Activated naive CD4-positive, alpha-beta T cell treated with anti-CD3 and anti-CD28 coated beads, Interleukin-2, amount 10 ng/mL, durations not matched to agents 7 days and 5 days (primary cell): ENCODE measurements at places on chromosomes 2 and 18.

DNA sequence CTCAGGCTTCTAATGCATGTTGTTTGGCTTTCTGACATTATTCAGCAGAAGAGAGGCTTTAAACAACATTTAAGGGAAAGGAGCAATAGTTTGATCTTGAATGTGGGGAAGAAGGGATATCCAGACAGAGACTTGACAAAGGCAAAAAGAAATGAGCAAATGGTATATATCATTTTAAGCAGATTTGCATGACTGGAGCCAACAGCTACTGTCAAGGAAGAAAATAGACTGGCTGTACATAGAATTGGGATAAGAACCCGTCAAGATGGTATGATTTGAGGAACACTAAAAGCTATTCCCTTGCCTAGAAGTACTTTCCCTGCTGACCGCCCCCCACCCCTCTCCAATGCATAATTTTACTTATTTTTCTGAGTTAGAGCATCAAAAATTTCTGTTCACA is 174.5 kb downstream of the RIT2 start:
- no peak for DNase-seq

GRCh38 chr2:219509780-219510511 is 4.3 kb upstream of the ASIC4 start:
- peak; percentile 68 for DNase-seq

GRCh38 chr2:20649576-20649975 is 1.3 kb downstream of the HS1BP3 start:
- DNase-seq, result no peak

- DNase-seq, result no peak
These were observed 311.4 kb downstream of the PTPRM start for GRCh38 chr18:7878265-7879211.

DNA sequence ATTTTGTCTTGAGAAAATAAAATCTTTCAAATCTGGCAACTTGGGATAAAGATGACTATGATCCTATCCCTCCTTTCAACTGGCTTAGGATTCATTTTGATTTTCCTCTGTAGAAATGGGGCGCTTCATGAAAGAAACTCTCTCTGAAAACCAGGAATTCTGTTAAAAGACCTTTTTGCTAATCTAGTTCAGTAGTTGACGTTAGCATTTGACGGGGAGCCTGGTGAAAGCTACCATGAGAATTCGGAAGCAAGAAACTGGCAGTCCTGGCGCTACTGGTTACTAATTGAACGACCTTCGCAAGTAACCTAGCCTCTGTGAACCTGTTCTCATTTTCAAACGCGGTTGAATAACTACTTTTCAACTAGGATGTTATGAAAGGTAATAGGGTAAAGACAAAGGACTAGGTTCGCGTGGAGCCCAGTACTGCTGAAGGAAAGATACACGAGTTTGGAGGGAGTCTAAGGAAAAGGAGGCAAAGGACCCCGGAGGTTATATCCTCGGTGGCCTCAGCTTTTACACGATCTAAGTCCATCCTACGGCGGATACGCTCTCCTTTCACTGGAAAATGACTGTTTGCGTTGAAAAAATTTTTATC is 604 bp upstream of the STK11IP start:
- no peak for DNase-seq

DNA sequence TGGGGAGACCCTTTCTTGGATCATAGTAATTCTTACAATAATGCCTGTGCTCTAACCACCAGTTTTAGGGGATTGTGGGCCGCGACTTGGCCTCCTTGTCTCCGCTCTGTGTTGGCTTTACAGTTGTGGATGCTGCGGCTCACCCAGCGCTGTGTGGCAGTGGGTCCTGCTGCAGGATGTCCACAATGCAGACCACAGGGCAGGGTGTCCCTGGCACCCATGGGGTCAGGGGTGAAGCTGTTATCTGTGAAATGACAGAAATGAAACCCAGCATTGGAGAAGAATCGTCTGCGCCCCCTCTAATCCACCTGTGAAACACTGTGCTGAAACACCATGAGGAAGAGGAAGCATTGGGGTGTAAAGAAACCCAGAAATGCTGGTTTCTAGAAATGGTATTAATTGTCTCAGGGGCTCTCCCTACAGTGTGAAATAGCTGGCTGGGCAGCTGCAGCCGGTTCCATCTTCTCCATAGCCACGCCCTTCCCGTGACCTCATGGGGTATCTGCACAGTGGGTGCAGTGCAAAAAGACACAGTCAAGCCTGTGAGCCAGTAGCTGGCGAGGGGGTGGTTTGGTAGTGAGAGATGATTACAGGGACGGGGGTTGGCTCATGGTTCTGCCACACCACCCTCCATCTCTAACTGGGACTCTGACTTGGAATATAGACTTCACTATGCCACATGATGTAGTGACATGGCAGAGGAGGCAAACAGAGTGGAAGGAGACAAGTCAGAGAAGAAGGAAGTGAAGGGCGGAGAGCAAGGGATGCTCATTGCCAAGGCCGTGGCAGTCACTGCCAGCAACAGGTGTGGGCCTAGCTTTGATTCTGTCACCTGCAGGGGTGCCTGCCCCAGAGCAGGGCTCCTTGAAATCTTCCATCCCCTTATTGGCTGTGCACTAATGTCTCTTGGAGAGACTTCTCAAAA is 16.2 kb downstream of the INPP4A start:
- peak; percentile 77 for DNase-seq

DNA sequence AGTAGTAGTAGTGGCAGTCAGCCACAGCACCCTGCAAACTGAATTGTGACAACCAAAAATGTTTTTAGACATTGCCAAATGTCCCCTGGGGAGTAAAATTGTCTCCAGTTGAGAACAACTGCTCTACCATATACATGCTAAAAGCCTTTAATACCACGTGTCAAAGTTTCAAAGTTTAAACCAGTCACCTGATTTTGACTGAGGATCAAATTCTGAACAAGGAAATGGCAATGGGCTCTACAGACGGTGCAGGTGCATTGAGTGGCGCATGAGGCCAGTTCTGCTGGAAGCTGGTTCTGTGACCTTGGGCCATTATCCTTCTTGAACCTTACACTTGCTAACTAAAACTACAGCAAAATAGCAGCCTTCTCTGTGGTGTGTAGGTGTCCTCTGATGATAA is 85.0 kb downstream of the LIPG start:
- DNase-seq, result no peak

- DNase-seq, result no peak
These were observed 137.4 kb upstream of the DLX2 start for GRCh38 chr2:172239944-172240590.

- no peak for DNase-seq
These were observed 89.9 kb downstream of the PTPRM start for GRCh38 chr18:7657050-7657449.

DNA sequence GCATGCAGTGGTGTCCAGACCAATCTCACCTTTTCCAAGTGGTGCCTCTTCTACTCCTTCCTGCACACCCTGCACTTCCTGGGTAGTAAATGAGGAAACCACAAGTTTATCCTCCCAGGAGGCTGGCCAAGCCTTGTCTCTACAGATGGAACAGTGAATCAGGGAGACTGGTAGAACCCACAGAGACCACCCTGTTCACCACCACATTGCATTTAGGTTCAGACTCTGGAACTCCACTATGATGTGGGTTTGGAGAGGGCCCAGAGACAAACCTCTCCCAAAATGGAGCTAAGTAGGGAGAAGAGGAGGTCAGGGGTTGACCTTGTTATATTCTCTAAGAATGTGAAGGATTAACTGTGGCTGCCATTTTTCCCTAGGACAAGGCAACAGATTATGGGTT is 102.8 kb upstream of the FZD7 start:
- no peak for DNase-seq

DNA sequence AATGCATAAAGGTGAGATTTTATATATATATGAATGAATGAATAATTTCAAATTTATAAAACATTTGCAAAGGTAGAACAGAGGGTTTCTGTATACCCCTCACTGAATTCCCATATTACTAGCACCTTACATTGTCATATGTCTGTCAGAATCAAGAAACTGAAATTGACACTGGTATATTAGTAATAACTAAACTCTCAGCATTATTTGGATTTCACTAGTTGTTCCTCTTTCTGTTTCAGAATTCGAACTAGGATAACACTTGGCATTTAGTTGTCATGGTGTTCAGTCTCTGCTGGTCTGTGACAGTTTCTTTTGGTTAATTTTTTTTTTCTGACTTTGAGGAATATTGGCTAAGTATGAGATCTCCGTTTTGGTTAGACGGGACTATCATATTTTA is 275.9 kb downstream of the DCC start:
- no peak for DNase-seq

DNA sequence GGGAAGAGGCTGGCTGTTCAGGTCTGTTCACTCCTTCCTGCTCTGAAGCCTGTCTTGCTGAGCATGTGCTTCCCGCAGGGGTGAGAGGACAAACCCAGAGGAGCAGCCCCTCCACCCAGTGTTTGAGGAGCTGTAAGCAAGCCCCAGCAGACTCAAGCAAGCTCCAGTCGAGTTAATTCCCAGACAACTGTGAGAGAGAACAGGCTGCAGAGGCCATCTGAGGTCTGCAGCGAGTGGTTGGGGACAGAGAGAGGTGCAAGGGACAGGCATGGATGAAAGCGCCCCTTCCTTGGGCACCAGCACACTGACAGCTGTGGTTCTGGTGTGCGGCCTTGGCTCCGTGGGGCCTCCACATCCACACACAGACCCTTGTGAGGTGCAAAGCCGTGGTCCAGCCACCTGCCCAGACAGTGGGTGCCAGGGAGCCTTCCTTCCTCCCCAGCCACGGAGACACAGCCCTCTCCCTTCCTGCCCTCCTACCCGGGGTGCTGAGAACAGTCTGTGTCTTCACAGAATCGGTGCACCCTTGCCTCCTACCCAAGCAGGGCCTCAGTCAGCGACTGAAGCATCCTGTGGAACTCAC is 36.2 kb downstream of the MAL start:
- peak; percentile 60 for DNase-seq

DNA sequence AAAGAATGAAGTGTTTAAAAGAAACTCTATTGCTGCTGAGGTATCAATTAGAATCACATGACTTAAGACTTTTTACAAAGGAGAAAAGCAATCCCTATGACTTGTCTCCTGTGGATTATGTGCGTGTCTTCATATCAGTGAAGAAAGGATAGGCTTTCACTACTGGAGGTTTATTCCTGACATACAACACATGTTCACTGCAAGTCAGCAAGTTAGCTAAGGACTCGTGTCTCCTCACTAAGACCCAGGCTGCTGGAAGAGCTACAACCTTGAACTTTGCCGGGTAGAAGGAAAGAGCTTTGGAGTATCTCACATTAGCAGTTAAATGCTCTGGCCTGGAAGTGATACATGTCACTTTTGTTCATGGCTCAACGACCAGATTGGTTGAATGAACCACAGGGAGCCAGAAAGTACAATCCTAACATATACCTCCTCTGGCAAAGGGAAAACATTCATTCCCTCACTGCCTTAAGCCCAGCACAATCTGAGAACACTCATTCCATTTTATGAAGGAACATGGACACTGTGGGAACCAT is 215.3 kb downstream of the RNF152 start:
- no peak for DNase-seq

- no peak for DNase-seq
These were observed 59.3 kb downstream of the KDM3A start for GRCh38 chr2:86500325-86501083.

GRCh38 chr2:191539068-191539467 is 138.9 kb upstream of the NABP1 start:
- peak; percentile 59 for DNase-seq

GRCh38 chr2:47631792-47632398 is 151.1 kb upstream of the MSH6 start:
- no peak for DNase-seq

DNA sequence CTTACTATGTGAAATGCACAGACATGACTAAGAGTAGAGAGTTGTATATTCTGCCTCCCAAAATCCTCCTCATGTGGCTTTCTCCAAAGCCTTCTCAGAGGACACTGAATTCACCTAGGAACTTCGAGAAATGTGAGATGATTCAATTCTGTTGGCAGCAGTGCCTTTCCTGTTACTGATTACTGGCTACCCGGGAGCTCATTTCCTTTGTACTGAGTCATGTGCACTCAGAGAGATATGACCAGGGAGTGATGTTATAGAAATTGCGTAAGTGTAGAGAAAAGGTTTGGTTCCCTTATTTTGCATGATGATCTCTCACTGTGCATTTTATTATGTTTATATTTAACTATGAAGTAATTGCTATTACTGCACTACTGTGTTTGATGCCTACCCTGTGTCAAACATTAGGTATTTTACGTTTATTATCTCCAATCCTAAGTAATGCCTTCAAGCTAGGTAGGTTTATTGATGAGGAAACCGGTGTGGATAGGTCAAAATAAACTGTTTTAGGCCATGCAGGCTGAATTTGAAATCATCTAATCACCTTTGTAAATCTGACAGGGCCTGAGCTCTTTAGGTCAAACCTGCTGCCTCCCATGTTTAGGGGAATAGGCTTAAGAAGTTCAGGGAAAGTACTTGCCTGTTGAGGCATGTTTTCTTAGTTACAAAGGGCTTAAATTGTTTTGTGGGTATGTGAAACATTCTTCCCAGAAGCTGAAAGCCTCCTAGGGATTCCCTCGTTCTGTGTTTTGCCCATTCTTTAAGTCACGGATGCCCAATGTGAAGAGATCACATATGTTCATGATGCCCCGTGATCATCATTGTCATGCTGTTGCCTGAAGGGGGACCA is 86.8 kb downstream of the FMNL2 start:
- DNase-seq, result no peak

- peak; percentile 65 for DNase-seq
These were observed 42.0 kb downstream of the ZFP36L2 start for GRCh38 chr2:43184339-43184895.

GRCh38 chr2:142675398-142675797 is 202.1 kb upstream of the KYNU start:
- DNase-seq, result no peak

DNA sequence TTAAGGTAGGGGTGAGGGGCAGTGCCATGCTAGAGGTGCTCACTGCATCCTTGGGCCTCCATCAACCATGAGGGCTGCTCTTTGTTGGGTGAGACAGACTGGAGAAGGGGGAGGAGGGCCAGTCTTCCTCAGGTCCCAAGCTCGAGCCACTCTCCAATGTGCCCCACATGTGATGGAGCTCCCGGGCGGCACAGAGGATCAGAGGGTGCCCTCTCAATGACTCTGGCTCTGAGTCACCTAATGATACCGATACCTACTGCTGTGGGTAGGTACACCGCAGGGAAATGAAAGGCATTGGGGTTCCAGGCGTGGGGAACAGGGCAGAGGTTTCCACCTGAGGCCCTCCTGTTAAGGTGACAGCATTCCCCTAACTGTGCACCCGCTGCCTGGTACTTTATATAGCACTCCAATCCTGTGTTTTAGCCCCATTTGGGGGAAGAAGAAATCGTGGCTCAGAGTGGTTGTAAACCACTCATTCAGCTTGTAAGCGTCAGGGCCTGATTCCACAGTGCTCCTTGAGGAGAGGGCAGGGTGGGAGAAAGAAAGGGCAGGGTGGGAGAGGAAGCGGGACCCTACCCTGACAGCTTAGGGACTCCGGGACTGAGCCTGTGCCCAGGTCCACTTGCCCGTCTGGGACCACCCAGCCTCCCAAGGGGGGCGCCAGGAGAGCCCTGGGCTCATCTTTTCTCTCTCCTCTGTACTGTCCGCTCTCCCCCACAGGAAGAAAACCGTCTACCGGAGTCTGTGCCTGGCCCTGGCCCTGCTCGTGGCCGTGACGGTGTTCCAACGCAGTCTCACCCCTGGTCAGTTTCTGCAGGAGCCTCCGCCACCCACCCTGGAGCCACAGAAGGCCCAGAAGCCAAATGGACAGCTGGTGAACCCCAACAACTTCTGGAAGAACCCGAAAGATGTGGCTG is 1.8 kb downstream of the B3GNT7 start:
- DNase-seq, result no peak
